SJSA1 (cell line): ENCODE measurements at places on chromosomes 1 and 21. TPM values are rescaled to one million over a fixed set of nuclear protein-coding genes. Genes with fewer than 3 reads are reported as not detected.

Gene TRNP1
- 6.5 and 7.5 TPM in 2 replicates for total RNA-seq

Gene KCNN3
- total RNA-seq, result not detected in 2 replicates

Gene ZNF648
- total RNA-seq, result not detected in 2 replicates

Gene PI4KB
- 30.5 and 60.4 TPM in 2 replicates for total RNA-seq

Gene OR2T33
- total RNA-seq, result not detected in 2 replicates

Gene SEC16B
- 0.13 and 0.82 TPM in 2 replicates for total RNA-seq

Gene GLMN
- total RNA-seq, result 7.5 and 20.1 TPM in 2 replicates

Gene ZBTB8A
- total RNA-seq, result 7.3 and 8.6 TPM in 2 replicates

Gene THEM5
- total RNA-seq, result not detected in 2 replicates

Gene MYOG
- not detected in 2 replicates for total RNA-seq

Gene S100A4
- 5.0 and 9.5 TPM in 2 replicates for total RNA-seq

DNA sequence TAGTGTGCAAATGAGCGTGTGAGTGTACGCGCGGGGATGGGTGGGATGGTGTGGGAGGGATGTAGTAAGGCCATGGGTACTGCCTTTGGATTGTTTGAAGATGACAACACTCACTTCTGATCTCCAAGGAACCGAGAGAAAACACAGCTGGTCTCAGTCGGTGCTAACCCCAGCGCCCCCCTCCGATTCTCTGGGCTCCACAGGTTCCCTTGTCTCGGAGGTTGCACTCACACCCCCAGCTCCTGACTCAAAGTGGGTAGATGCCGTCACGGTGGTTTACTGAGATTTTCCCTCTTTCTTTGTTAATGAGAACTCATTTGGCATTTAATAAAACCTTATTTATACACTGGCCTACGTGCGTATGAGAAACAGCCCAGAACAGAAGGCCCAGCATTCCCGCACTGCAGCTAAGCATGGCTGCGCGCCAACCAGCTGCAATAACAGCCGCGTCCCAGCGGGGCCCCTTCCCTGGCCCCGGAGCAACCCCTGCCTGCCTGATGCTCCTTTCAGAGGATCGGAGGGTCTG is 25.8 kb downstream of the ABCA4 start:
- peak; percentile 64 for DNase-seq

DNA sequence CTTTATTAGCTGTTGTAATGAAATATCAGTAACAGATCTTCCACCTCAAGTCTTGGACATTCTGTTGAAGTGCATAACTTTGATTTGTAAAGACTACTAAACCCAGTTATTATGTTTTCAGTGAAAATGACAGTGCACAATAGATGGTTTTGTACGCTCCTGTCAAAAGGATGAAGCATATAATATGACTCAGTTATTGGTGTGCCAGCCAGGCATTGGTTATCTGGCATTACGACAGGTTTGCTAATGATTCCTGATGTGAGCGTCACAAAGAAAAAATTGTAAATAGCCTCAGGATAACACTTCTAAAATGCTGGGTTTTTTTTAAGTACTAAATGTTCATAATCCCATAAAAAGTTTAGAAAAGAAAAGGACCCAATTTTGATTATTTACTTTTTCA is 147.9 kb downstream of the MAGI3 start:
- DNase-seq, result no peak

GRCh38 chr1:75901371-75901770 is 30.8 kb downstream of the ASB17 start:
- DNase-seq, result no peak

DNA sequence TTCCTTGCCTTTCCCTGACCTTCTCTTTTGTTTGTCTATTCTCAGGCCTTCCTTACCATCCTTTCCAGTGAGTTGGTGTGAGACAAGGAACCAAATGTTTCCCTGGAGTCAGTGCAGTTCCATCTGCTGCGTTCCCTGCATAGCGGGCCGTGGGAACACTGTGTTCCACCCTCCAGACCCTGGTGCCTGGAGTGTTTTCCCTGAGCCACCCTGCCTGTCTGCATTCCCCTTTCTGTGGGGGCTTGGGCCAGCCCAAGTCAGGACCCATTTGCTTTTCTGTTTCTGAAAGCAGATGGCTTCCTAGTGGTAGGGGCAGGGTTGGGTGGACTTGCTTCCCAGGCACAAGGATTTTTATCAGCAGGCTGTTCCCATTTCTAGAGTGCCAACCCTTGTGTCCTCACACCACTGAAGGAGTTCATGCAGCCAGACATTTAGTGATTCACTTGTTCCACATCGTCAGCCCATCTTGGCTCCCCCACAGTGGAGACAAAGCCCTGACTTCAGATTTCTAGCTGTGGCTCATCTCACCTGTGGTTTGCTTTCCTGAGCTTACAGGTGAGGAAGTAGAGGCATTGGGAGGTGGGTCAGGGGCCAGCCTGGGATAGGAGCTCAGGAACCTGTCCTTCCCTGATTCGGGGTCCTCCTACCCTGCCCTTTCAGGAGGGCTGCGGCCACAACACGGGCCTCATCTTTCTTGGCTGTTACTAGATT is 14.1 kb upstream of the MYOG start:
- DNase-seq, result no peak

DNA sequence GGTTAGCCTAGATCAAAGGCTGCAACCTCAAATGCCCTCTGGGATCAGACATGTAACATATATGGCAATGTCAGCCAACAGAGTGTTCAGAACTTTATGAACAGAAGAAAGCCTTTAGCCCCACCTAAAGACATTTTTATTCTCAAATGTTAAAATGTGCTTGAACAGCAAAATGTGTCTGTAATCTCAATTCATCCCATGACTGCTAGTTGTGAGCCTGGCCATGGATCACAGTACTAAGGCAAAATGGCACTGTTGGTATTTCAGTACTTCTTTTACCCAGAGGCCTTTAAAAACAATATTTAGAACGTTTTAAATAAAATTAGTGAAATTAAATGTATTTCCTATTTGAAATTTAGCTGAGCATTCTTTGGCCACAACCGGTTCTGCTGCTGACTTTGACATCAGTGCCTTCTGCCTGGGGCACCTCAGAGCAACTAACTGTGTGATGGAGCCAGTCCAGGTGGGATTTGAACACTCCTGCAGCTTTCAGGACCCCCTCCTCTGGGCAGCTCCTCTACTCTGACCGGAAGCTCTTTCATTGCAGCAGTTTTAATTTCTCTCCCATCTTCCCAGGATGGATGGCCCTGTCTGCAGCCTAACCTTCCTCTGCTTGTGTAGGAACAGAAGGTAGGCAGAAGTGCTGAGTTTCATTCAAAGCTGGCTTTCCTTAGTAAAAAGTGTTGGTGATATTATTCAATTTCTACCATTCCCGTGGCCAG is 68.3 kb upstream of the NFIA start:
- DNase-seq, result no peak

GRCh38 chr1:30919025-30919881 is 10.7 kb upstream of the SDC3 start:
- DNase-seq, result no peak

GRCh38 chr1:190175320-190175719 is 302.3 kb downstream of the BRINP3 start:
- DNase-seq, result no peak

DNA sequence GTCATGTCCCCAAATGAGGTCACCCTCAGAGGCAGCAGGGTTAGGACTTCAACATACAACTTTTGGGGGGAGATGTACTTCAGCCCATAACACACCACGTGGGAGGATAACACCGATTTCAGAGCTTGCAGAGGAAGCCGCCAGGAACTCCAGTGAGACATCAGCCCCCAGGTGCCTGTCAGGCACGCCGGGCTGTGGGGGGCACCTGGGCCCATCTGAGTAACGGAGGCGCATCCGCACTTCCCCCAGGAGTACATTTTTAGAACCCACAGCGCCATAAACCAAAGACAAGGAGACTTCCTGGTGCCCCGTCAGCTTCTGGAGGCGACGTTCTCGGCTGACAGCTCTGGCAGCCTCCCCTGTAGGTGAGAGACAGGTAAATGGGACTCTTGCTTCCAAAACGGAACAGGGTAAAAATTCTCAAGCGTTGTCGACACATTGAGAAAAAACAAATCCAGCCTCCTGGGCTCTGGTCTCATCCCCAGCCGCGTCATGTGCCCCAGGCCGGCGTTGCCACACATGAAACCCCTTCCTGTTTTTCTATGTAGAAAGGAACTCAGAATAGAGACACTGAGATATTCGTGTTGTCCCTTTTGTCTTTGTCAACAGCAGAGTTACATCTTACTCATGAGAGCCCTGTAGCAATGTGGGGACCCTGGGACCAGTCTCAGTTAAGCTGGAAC is 93.3 kb downstream of the PDE9A start:
- no peak for DNase-seq

DNA sequence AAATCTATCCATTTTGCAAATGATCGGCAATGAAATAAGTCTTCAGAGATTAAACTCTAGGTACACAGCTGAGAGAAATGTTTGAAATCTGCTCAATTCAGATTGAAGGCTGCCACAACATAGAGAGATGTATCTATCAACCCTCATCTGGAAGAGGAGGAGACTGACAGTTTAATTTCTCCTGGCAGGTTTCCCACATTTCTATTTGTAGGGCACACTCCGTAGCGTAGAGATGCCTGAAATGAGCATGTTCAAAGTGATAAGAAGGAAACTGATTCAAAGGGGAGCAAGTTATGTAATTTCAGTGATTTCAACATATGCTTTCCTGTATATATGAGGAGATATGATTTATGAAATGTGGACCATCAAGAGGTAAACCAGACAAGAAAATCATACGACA is 44.1 kb downstream of the NIBAN1 start:
- no peak for DNase-seq

DNA sequence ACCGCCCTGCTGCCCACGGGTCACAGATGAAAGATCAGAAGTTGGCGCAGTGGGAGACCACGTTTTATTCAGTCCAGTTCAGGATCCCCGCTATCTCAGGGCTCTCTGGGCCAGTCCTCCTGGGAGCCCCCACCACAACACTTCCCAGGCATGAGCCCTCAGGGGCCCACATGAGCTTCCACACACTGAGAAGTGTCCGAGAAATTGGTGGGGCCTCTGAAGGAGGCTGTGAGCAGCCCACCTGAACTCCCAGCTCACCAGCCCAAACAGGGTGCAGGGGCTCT is 12.1 kb downstream of the TRIM46 start:
- DNase-seq, result no peak

GRCh38 chr1:24911651-24912155 is 18.4 kb downstream of the RUNX3 start:
- no peak for DNase-seq

DNA sequence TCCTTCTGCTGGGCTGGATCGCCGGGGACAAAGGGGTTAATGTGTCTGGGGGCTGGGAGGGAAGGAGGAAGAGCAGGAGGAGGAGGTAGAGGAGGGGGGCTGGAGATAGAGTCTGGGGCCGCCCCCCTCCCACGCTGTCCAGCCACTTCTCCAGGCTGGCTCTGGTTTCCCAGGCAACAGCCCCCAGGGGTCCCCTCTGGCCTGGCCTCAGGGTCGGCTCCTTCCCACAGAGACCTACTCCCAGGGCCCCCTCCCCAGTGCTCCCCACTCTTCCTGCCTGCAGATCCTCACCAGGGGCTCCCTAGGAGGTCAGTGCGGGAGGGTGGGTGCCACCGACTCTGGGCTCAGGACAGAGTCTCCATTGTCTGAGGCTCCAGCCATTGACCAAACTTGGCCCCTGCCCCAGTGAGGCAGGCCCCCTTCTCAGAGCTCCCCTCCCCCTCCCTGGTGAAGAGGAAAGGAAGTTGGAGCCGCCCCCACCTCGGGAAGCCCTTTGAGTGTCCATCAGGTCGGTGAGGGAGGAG is 34.1 kb downstream of the ARHGEF10L start:
- DNase-seq, result no peak

GRCh38 chr1:30845904-30846290 is 62.7 kb downstream of the SDC3 start:
- DNase-seq, result no peak

- DNase-seq, result no peak
Observed at GRCh38 chr1:8167936-8168335, 141.8 kb upstream of the ERRFI1 start.

- DNase-seq, result no peak
Observed at GRCh38 chr1:168683871-168684270, 45.1 kb downstream of the DPT start.

GRCh38 chr1:59730302-59730701 is 84.4 kb upstream of the HOOK1 start:
- DNase-seq, result peak; percentile 53

- no peak for DNase-seq
Observed at GRCh38 chr1:147080006-147080661, 92.1 kb downstream of the PRKAB2 start.

GRCh38 chr1:61083807-61084440 is 1.6 kb downstream of the NFIA start:
- no peak for DNase-seq

GRCh38 chr1:81126989-81127581 is 673.6 kb upstream of the ADGRL2 start:
- peak; percentile 39 for DNase-seq

DNA sequence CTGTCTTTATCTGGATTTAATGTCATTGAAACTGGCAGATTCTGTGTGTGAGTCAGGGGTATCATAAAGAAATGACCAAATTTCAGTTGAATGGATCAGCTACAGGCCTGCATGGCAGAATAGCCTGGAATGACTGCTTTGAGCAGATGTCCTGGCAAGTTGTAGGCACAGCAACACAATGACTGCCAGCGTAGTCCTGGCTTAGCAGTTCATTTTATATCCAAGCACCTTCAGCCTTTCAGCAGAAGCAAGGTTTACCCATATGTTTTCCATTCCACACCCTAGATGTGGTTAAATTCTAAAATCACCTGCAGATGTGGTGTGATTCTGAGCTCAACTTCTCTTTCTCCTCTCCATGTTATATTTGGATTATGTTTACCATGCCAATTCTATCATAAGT is 22.3 kb upstream of the PTGFR start:
- DNase-seq, result no peak

DNA sequence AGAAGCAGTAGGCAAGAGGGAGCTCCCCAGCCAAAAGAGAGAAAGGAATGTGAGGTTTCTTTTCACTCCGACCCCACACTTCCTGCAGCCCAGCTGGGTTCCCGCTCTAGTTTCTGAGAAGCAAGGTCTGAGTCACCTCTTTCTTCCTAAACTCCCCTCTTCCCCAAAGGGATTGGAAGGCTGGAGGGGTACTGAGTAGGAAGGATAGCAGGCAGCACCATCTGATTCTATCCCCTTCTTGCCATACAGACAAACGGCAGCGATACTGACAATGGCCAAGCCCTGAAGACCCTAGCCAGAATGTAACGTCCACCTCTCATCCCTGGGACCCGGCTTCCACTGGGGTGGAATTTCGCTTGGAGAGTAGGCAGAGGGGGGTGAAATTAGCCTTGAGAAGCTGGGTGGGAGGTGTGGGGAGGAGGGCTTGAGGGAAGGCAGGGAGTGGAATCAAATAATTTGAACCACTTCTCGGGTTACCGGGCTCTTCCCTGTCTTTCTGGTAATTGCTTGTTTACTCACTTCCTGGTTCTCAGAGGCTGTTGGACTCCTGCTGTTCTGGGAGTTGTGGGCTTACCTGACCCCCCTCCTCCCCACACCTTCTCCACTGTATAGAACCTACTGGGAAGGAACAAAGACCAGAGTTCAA is 13.2 kb downstream of the IER5 start:
- peak; percentile 68 for DNase-seq

DNA sequence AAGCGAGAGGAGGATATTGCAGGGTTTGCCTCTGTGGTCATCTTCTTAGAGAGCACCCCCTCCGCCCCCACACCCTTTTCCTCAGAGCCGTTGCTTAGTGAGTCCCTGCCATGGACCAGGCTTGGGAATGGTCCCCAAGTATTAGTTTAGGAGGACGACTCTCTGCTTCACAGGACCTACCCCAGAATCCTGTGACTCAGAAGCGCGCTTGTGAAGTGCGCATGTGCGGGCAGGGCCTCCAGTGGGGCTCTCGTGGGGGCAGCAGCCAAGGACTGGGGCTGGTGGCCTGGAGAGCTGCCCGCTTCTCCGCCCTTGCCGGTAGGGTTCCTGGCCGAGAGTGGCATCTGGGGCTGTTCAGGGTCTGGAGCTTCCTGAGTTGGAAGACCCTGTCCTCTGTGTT is 37.3 kb upstream of the HMGN1 start:
- no peak for DNase-seq

GRCh38 chr1:207495801-207496792 is at the start of gene CR1:
Gene CR1 (plus strand): TSS chr1:207496157. CDS start chr1:207496268, 111 bp downstream.
- no peak for DNase-seq
